ENCODE measurements at places on chromosomes 16 and 17. TPM values are rescaled to one million over a fixed set of nuclear protein-coding genes. Genes with fewer than 3 reads are reported as not detected.

Gene RPRML
- not detected for polyA plus RNA-seq

Gene COG4
- polyA plus RNA-seq: 58.3 TPM

Gene TEX19
- not detected for polyA plus RNA-seq

Gene QRICH2
- 4.6 TPM for polyA plus RNA-seq

Gene MYH13
- polyA plus RNA-seq: 0.14 TPM

Gene GAST
- polyA plus RNA-seq: not detected

Gene DRC3
- polyA plus RNA-seq: 15.8 TPM

Gene ASIC2
- polyA plus RNA-seq: 3.5 TPM

Gene KRT24
- not detected for polyA plus RNA-seq

Gene RASD1
- polyA plus RNA-seq: 0.70 TPM

Gene BICDL2
- 0.07 TPM for polyA plus RNA-seq

Gene KAT8
- polyA plus RNA-seq: 54.1 TPM

Gene PDP2
- polyA plus RNA-seq: 7.7 TPM

Gene SEZ6
- polyA plus RNA-seq: 0.53 TPM
